ENCODE measurements at places on chromosomes 1 and 21.

- H3K27ac ChIP-seq: no peak overlapping the region
- H3K36me3 ChIP-seq: no peaks in the 10 kb centered on the region
- no peak for ATAC-seq
- H3K27me3 ChIP-seq: no peaks in the 10 kb centered on the region
- H3K4me3 ChIP-seq: no peak overlapping the region
Measured at GRCh38 chr1:221832617-221833016, 90.7 kb upstream of the DUSP10 start.

GRCh38 chr1:87685311-87686135 is 356.8 kb downstream of the LMO4 start:
- no peak overlapping the region for H3K4me3 ChIP-seq
- H3K27me3 ChIP-seq: no peaks in the 10 kb centered on the region
- H3K4me1 ChIP-seq: peaks cover 12% of the 10 kb centered on the region
- H3K36me3 ChIP-seq: no peaks in the 10 kb centered on the region
- no peak overlapping the region for H3K27ac ChIP-seq

GRCh38 chr1:94797291-94797690 is 22.9 kb upstream of the SLC44A3 start:
- H3K4me3 ChIP-seq: no peak overlapping the region
- no peak for ATAC-seq
- H3K36me3 ChIP-seq: no peaks in the 10 kb centered on the region

DNA sequence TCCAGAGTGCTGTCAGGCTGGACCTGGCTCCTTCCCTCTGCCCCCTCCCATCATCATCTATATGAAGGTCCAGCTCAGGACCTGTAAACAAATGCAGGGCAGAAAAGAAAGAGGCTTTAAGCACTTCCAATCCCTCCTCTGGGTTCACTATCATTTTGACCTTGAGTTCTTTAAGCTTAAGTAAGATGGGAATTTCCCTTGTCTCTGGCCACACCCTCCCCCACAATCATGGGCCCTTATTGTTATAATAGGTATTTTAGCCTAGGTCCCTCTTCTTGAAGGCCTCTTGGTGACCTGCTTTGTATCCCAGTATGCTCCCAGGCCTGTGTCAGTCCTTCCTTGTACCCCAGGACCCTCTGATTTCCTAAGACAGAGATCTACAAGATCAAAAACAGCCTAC is 45.1 kb upstream of the EPS15 start:
- H3K4me3 ChIP-seq: no peak overlapping the region
- H3K4me1 ChIP-seq: peaks cover 16% of the 10 kb centered on the region
- H3K36me3 ChIP-seq: no peaks in the 10 kb centered on the region
- H3K27ac ChIP-seq: no peak overlapping the region
- peak; percentile 72 for ATAC-seq
- H3K27me3 ChIP-seq: no peaks in the 10 kb centered on the region

- no peak for ATAC-seq
- H3K4me3 ChIP-seq: no peak overlapping the region
- no peaks in the 10 kb centered on the region for H3K36me3 ChIP-seq
- no peaks in the 10 kb centered on the region for H3K4me1 ChIP-seq
- H3K27ac ChIP-seq: no peak overlapping the region
Measured at GRCh38 chr1:91919962-91920361, 29.2 kb upstream of the BRDT start.

DNA sequence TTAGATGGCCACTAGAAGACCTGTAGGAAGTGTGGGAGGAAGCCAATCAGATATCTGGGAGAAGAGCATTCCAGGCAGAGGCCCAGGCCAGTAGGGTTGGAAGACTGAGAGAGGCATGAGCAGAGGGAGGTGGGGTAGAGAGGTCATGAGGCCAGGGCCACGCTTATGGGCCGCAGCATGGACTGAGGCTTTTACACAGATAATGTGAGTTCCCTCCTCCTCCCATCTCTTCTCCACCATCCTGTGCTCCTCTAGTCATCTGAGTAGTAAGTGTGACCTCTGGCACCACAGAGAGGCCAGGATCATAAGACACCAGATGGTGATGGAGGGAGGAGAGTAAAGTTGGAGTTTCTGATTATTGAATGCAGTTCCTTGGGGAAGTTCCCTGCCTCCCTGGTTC is 17.1 kb downstream of the TTC22 start:
- ATAC-seq: no peak
- peaks cover 35% of the 10 kb centered on the region for H3K36me3 ChIP-seq
- no peaks in the 10 kb centered on the region for H3K27me3 ChIP-seq

- no peak for ATAC-seq
- H3K27ac ChIP-seq: no peak overlapping the region
- H3K4me3 ChIP-seq: no peak overlapping the region
Measured at GRCh38 chr1:86227026-86227425, 70.5 kb upstream of the COL24A1 start.

- ATAC-seq: no peak
- peaks cover 9% of the 10 kb centered on the region for H3K4me1 ChIP-seq
- H3K36me3 ChIP-seq: no peaks in the 10 kb centered on the region
- H3K27ac ChIP-seq: no peak overlapping the region
- peaks cover 76% of the 10 kb centered on the region for H3K27me3 ChIP-seq
Measured at GRCh38 chr21:42363312-42363711, 3.0 kb downstream of the TFF1 start.

- H3K27ac ChIP-seq: no peak overlapping the region
- peaks cover 13% of the 10 kb centered on the region for H3K4me1 ChIP-seq
- ATAC-seq: no peak
- H3K36me3 ChIP-seq: no peaks in the 10 kb centered on the region
- H3K27me3 ChIP-seq: peaks cover 34% of the 10 kb centered on the region
Measured at GRCh38 chr1:21657456-21658190, 11.5 kb downstream of the RAP1GAP start.

DNA sequence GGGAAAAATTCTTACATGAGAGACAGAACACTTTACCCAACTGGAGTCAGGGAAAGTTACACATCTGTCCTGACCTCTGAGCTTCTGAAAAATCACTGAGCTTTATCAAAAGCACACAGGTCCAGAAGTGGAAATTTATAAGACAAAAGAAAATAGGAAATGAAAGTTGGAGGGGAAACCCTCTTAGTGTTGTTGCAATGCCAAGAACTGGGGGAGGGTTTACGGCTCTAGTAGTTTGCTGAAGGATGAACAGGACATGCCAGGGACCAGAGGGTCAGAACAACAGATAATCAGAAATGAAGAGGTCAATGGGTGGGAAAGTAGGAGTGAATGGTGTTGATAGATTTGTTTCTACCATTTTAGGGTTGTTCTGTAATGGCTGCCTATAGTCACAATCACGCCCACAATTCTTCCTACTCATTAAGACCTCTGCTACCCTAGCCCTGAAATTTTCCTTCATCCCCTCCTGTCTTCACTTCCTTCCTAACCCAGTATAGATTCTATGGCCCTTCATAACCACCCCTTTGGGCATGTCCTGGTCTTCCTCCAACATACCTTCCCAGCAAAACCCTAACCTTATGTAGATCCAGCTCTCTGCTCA is 30.3 kb upstream of the FMOD start:
- H3K4me1 ChIP-seq: peaks cover 40% of the 10 kb centered on the region
- no peaks in the 10 kb centered on the region for H3K27me3 ChIP-seq
- ATAC-seq: peak; percentile 92
- peak overlapping the region; percentile 75 for H3K27ac ChIP-seq
- no peaks in the 10 kb centered on the region for H3K36me3 ChIP-seq

DNA sequence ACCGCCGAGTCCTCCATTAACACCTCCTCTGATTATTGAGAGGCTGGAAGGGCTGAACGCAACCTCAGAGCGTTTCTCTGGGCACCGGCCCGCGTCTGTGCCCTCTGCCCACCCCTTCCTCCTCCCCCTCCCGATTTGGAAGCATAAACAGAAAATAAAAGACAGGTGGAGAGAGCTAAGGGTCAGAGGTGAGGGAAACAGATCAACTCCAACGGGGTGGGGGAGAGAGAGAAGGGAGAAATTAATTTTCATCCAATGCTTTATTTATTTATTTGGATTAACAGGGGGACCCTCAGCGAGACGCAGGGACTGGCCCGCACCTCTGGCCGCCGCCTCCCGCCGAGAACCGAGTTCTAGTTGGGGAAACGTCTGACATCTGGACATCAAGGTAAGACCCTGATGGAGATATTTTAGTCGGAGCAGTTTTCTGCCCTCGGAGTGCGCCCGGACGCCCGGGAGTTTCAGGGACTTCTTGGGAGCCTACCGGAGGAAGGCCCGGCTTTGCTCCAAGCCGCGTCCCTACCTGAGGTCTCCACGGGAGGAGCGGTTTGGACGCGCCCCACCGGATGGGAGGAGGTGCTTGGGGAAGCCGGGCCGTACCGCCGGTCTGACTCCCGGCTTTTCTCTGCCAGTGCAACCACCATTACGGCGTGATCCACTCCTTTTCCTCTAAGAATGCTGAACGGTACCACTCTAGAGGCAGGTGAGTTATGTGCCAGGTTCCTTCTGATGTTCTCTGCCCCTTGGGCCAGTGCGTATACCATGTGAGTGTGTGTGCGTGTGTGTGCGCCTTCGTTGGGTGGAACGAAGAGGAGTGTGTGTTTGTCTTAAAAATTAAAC is 5.1 kb upstream of the LHX9 start:
- H3K4me1 ChIP-seq: peaks cover 70% of the 10 kb centered on the region
- H3K36me3 ChIP-seq: peaks cover 5% of the 10 kb centered on the region
- H3K27ac ChIP-seq: peak overlapping the region; percentile 29
- peaks cover 99% of the 10 kb centered on the region for H3K27me3 ChIP-seq
- peak overlapping the region; percentile 82 for H3K4me3 ChIP-seq

- peaks cover 4% of the 10 kb centered on the region for H3K4me1 ChIP-seq
- ATAC-seq: no peak
- peaks cover 56% of the 10 kb centered on the region for H3K36me3 ChIP-seq
- H3K27me3 ChIP-seq: no peaks in the 10 kb centered on the region
Measured at GRCh38 chr1:35431173-35431599, 126.0 kb downstream of the KIAA0319L start.

DNA sequence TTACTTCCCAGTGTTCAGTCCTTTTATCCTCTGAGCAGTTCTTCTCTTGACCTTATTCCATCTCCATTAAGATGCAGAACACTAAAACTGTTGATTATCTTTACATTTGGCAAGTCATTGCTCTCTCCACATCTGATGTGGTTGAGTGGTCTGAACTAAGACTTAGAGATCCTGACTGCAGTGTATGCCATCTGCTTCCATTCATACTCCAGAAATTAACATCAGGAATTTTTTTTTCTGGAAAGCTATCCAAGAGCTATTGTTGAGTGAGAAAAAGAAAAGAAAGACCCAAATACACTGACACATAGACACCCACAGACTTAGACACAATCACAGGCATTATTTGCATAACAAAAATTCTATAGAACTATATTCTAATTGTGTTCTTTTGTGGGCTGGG is 3.7 kb upstream of the TRIM62 start:
- H3K4me1 ChIP-seq: peaks cover 19% of the 10 kb centered on the region
- no peak overlapping the region for H3K4me3 ChIP-seq
- H3K27me3 ChIP-seq: peaks cover 42% of the 10 kb centered on the region
- no peaks in the 10 kb centered on the region for H3K36me3 ChIP-seq

DNA sequence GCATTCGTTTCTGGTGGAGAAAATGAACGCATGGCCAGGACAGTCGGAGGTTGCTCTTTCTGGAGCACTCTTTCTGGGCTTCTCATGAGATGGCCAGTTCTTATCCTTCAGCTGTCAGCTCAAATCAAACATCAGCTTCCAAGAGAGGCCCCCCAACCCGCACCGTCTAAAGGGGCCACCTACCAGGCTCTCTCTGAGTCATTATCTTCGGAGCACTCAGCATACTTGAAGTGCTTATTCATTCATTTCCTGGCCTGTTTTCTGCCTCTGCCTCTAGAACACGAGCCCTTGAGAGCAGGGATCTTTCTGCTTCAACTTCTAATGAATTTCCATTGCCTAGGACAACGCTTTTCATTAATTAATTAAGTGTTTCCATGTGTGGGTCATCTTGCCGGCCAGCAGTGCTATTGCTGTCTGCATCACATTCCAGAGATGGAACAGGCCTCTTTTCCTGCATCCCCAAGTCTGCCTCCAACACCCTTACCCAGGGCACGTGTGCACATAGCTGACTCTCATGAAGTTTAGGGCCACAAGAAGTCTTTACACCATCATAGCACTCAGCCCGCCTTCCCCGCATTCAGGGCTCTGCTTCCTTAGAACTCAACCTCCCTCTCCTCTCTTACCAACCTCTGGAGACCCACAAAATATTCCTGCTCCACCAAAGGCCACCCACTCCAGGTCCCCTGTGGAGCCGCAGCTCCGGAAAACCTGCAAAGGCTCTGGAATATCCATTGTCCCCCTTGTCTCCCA is 52.1 kb upstream of the LAPTM5 start:
- H3K27ac ChIP-seq: no peak overlapping the region
- no peak for ATAC-seq
- peaks cover 13% of the 10 kb centered on the region for H3K4me1 ChIP-seq
- H3K4me3 ChIP-seq: no peak overlapping the region

- H3K4me1 ChIP-seq: peaks cover 18% of the 10 kb centered on the region
- no peak for ATAC-seq
- peaks cover 69% of the 10 kb centered on the region for H3K36me3 ChIP-seq
- H3K27me3 ChIP-seq: no peaks in the 10 kb centered on the region
- H3K27ac ChIP-seq: no peak overlapping the region
Measured at GRCh38 chr1:12465126-12465525, 152.9 kb downstream of the DHRS3 start.

DNA sequence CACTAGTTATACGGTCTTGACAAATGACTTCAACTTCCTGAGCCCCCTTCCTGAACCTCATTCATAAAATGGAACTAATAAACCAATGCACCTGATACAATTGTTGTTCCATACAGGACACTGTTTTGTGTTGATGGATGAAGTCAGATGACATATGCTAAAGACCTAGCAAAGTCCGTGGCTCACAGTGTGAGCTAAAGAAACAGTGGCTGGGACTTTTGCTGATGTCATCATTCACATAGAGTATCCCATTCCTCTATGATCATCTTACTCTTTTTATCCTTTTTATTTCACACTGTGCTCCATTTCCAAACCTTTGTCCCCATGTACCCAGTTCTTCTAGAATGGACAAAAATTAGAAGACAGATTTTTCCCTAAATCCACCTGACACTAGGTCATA is 83.7 kb upstream of the KAZN start:
- H3K27me3 ChIP-seq: peaks cover 7% of the 10 kb centered on the region
- no peak overlapping the region for H3K27ac ChIP-seq
- no peak for ATAC-seq
- H3K36me3 ChIP-seq: no peaks in the 10 kb centered on the region

- no peak overlapping the region for H3K4me3 ChIP-seq
- no peaks in the 10 kb centered on the region for H3K27me3 ChIP-seq
Measured at GRCh38 chr1:245987997-245988392, 519.1 kb downstream of the SMYD3 start.

- no peak for ATAC-seq
- peaks cover 64% of the 10 kb centered on the region for H3K27me3 ChIP-seq
- no peak overlapping the region for H3K27ac ChIP-seq
- no peaks in the 10 kb centered on the region for H3K36me3 ChIP-seq
Measured at GRCh38 chr21:31911138-31911907, 38.5 kb downstream of the HUNK start.

GRCh38 chr1:229130028-229130668 is 140.8 kb upstream of the RAB4A start:
- no peak overlapping the region for H3K4me3 ChIP-seq
- peaks cover 37% of the 10 kb centered on the region for H3K27me3 ChIP-seq
- no peak overlapping the region for H3K27ac ChIP-seq
- peaks cover 6% of the 10 kb centered on the region for H3K36me3 ChIP-seq
- peaks cover 14% of the 10 kb centered on the region for H3K4me1 ChIP-seq
- ATAC-seq: peak; percentile 20

Data from stimulated activated memory B cell treated with anti-CD40 and anti-IgM and Interleukin-4, amounts not matched to agents 10 μg/mL and 1 μg/mL and 100 μg/mL, for 72 hours (primary cell).